ENCODE measurements at places on chromosomes 1 and 21. TPM values are rescaled to one million over a fixed set of nuclear protein-coding genes. Genes with fewer than 3 reads are reported as not detected.

DNA sequence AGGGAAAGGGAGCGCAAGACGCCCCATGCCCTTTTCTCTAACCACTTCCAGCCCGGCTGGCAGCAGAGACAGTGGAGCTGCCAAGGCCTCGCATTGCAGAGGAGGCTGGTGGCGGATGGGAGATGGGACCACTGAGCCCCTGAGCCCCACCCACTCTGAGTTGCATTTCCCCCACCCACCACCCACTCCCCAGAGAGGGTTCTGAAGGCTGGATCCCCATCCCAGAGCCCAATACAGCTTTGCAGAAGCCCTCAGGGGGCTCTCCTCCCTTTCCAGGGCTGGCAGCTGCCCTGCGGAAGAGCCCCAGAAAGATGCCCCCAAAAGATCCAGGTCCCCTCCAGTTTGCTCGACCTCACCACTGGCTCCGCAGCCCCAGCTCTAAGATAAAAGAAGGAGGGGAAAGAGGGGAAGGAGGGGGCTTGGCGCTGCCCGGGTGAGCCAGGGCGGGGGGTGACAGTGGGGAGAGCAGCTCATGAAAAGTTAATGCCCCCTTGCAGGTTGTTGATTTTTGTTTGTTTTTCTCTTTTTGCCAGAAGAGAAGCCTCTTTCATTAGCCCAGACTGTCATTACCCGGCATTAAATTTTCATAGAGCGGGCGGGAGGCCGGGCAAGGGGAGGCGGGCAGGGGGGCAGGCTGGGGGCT lies 38.4 kb upstream of the CASZ1 start:
- DNase-seq, result no peak

DNA sequence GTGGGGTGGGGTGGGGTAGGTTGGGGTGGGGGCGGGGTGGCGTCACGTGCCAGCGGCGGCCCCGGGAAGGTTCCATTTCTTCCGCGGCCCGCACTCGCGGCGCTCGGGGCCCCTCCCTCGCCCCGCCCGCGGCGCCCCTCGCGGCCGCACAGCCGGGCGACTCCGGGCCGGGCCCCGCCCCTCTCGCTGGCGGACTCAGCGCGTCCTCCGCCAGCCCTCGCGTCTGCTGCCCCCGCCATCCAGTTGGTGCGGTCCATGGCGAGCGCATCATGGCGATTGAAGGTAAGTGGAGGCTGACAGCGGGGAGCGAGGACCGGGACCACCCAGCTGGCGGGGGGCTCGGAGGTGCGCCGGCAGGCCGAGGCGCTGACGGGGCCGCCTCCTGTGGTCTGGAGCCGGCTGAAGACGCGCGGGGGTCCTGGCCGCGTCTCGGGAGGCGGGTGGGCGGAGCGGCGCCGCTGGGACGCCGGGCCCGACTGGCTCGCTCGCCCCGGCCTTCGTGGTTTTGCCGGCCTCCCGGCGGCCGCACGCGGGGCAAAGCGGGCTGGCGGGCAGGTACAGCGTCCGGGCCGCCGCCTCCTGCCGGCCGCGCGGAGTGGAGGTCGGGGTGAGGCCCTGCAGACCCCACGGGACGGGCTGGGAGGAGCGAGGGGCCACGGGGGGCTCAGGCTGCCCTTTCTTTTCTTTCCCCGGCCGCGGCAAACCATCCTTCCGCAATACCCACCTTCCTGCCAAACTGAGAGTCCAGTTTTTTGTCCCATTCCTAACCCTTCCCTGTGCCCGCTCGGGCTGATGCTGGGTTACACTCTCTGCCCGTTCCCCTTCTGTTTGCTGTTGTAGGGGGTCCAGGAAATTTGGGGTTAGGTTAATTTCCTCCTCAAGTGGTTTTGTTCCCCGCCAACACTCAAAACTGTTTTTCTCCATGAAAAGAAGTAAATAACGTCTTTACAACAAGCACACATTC lies at the start of gene SYT14:
Gene SYT14, plus strand, starts transcription at position 222 of the 964 bp plus-strand sequence. Its CDS starts 48 bp downstream, at position 270.
- DNase-seq, result no peak

GRCh38 chr1:156149374-156150332 lies 3.7 kb upstream of the SEMA4A start:
- no peak for DNase-seq

DNA sequence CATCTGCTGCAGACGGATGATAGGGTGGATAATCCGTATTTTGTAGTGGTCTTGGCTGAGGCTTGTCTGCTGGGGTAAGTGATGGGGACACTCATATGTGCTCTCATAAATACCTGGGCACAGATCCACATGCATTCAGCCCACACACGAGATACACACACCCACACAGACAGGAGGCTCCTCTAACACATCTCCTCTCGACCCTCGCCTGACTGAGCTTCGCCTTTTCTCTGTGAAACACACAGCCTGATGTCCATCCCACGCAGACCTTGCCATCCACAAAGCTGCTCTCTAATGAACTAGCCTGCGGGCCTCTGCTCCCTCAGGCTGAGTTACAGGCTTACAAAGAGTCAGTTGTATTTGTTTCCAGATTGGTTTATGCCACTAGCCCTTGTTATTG lies 96.3 kb upstream of the CSF3R start:
- no peak for DNase-seq

DNA sequence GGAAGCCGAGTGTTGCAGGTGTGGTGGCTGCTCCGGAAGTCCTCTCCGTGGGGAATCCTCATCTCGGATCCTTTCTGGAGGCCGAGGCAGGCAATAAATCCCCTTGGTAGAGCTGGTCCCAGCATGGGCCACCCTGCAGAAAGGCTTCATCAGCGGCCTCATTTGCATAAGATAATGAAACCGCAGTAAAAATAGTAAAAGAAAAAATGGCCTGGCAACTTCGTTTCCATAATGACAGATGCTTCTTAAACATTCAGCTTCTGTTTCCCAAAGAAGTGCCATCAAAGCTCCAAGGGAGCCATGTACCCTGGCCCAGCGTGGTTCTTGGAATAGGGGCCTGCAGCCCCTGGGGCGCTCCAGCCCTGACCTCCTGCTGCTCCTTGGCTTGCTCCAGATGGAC lies 244.1 kb downstream of the GRIK3 start:
- DNase-seq, result no peak

DNA sequence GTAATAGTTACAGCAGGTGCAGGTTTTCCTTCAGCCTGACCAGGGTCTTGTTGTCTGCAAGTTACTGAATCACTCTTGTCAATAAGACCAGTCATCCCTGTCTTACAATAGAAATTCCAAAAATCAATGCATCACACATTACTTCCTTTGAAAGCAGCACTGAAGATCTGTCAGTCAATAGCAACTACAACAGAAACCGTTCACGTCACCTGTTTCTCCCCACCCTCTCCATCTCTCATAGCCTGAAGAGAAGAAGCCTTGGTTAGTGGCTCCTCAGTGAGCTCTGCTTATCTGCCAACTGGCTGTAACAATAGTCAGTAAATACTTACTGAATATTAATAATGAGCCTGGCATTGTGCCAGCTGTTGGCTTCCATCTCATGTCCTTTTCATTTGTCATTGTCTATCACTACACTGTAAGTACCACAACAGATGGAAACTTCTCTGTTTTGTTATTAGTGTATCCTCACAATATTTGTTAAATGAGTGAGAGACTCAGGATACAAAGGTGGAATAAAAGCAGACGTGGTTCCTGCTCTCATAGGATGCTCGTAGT lies 195.2 kb downstream of the S1PR1 start:
- DNase-seq, result no peak

GRCh38 chr1:32606565-32607371 lies 43.6 kb downstream of the ZBTB8OS start:
- no peak for DNase-seq

GRCh38 chr1:151619489-151620093 lies 7.7 kb downstream of the SNX27 start:
- no peak for DNase-seq

GRCh38 chr1:205448540-205449253 lies 7.1 kb downstream of the BLACAT1 start:
- DNase-seq, result no peak

- DNase-seq, result no peak
These were observed 16.5 kb downstream of the SLC2A7 start for GRCh38 chr1:9009438-9010370.

DNA sequence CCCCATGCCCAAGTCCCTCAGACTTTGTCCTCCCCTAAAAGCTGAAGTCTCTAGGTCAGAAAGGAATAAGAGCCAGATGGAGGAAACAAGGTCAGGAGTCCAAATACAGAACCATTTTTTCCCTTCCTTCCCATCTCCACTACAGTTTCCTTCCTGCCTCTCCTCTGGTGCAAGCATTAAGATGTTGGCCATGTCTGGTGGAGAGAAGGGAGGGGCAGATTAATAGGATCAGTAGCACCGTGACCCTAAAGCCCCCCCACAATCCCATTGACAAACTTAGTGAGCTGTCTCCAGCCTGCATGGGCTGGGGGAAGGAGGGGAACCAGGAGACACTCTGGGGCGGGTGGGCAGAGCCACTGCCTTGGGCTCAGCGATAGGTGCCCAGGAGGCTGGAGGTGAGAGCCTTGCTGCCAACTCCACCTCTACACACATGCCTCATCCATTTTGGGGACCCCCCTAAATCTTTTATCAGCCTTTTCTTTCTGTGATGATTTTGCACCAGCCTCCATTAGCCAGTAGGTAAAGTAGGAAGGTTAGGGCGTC lies 59.8 kb downstream of the RHBG start:
- DNase-seq, result no peak

GRCh38 chr1:88763649-88764406 lies 79.8 kb downstream of the PKN2 start:
- DNase-seq, result no peak

DNA sequence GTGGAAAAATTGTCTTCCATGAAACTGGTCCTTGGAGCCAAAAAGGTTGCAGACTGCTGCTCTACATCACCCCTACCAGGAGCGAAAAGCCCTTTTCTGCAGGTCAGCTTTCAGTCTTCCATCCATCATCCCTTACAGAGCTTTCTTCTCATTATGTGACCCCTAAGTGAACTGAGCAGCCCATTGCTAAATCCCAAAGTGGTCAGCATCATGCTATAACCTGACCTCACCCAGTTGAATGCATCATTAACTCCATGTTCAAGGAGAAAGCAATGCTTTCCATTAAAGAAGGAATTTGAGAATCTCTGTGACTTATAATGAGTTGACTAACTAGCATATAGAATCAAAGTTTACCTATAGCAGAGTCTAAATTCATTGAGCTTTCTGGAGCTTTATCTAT lies 10.4 kb upstream of the IL24 start:
- no peak for DNase-seq

DNA sequence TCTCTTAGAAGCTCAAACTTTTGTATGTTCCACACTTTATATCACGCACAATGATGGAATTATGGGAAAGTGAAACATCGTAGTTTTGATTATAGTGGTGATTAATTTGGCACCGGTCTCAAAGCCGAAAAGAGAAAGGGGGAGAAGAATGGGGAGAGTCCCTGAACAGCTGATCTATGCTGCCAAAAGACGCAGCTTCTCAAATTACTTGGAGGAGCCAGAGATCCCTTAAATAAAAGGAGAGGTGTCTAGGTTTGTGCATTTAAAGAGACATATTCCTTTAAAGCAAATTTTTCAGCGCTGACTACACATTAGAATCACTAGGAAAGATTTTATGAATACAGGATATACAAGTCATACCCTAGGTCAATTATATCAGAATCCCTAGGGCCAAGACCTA lies 599.6 kb upstream of the ADAMTS5 start:
- DNase-seq, result no peak

DNA sequence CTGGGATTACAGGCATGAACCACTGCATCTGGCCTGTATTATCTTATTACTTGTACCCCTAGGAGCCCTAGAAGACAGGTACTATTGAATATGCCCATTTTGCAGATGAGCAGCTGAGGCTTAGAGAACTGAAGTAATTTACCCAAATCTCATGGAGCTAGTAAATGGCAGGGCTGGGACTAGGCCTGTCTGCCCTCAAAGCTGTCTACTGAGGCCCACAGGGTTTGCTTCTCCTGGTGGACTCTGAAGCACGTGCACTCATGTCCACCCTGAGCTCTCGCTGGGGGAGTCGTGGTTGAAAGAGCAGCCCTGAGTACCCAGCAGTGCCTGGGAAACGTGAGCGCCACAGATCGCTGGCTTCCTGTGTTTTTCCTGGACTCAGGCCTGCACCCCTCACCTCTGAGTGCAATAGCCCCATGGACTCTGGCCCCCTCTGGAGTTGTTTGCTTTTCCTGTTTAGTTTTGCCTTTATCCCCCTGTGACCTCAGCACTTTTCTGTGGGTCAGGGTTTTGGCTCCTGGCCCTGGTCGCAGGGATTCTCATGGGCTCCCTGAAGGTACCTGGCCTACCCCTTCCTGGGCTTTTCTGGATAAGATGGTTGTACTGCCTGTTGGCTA lies 52.4 kb downstream of the ARHGEF10L start:
- no peak for DNase-seq

The KRTAP22-2 gene
- total RNA-seq, result not detected

The ZNF648 gene
- total RNA-seq, result not detected

The SPRR3 gene
- not detected for total RNA-seq

The ADORA3 gene
- 10.3 TPM for total RNA-seq

The LCE1A gene
- not detected for total RNA-seq

All from posterior vena cava (tissue), 2 donors.